Esophagus squamous epithelium (tissue), 5 donors: ENCODE measurements at places on chromosomes 5 and 9.

DNA sequence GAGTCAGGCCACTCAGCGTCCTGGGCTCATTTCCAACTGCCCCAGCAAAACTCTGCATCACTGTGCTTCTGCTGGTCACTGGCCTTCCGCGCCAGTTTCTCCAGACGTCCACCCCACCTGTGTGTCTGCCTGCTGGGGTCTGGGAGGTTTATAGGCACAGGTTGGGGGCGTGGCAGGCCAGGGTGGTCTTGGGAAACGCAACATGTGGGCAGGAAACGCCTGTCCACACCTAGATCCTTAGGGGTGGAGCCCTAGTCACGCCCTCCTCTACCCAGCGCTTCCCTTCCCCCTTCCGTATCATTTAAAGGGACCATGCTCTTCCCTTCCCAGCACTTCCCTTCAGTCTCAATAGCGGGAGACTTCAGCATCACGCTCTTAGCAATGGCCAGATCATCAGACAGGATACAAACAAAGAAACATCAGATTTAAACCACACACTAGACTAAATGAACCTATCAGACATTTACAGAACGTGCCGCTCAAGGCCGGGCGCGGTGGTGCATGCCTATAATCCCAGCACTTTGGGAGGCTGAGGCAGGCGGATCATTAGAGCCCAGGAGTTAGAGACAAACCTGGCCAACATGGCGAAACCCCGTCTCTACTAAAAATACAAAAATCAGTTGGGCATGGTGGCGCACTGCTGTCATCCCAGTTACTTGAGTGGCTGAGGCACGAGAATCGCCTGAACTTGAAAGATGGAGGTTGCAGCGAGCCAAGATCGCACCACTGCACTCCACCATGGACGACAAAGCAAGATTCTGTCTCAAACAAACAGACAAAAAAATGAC lies 11.8 kb upstream of the BTNL9 start:
- no peak for DNase-seq

GRCh38 chr9:134315716-134316448 lies 10.4 kb upstream of the RXRA start:
- DNase-seq = no peak

GRCh38 chr9:31137176-31138160 lies 1247.0 kb upstream of the ACO1 start:
- no peak for DNase-seq

- no peak for DNase-seq
These were observed 183.1 kb downstream of the GAS1 start for GRCh38 chr9:86764221-86764624.

- DNase-seq = no peak
These were observed 114.4 kb downstream of the STK32A start for GRCh38 chr5:147349241-147349640.

GRCh38 chr9:125839317-125839716 lies 92.1 kb downstream of the PBX3 start:
- no peak for DNase-seq

- DNase-seq = no peak
These were observed 467.5 kb downstream of the DTWD2 start for GRCh38 chr5:118520771-118521415.

GRCh38 chr5:128197896-128198522 lies 114.4 kb downstream of the SLC12A2 start:
- DNase-seq = no peak

DNA sequence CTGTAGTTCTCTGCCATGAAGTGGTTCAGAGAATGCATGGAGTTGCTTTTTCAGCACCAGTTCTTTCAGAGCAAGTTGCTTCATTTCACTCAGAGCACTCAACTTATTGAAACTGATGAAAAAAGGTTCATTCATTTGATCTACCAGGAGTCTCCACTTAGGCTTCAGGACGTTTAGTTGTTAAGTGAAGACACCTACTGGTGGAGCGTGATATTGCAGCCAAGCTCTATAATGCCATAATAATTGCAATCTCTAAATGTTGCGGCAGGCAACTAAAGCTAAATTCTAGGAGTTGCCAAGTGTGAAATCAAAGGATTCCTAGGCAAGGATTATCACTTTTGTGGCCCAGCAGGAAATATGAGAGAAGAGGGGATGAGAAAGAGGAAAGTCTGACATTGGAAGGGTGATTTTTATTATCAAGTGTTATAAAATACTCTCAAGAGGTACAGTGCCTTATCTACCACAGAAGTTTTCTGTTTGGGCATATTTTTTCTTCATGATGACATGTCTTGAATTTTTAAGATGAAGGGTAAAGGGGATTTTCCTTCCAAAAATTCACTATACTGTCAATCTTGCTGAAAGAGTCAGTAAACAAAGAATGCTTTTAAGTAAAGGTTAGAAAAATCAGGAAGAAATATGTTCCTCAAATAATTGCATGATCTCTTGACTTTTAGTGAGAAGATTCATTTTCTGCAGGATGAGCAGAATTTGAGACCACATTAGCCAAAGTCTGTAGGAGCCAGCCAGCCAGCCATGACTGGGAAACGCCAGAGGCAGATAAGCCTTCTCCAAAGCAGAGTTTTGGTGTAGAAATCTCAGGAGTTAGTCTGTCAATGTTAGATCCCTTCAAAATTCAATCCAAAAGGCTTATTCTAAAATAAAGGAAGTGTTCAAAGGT lies 83.4 kb downstream of the SH3PXD2B start:
- no peak for DNase-seq

DNA sequence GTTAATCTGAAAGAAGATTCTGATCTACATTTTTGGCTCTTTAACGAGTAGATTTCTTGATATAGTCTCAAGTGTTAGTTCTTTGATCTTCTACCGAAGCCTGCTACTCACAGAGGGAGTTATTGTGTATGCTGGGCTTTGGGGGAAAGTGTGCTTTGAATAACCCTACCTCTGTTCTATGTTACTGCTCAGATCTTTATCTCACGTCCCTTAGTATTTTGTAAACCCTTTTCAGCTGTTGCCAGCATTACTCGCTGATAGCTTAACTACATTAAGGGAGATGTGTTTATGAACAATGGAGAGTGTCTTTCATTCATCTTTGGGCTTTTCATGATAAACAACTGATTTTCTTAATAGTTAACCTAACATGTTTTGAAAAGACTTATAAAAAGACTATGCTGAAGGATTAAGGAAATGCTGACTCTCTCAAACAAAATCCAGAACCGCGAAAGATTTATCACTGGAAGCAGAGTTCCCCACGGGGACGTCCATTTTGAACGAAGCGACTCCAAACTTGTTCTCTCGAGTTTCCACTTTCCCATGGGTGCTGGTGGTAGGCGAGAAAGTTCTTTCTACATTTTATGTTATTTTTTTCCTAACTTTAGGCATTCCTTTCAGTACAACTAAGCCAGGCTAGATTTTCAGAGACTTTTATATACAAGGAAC lies 27.9 kb upstream of the ALDH1A1 start:
- no peak for DNase-seq

DNA sequence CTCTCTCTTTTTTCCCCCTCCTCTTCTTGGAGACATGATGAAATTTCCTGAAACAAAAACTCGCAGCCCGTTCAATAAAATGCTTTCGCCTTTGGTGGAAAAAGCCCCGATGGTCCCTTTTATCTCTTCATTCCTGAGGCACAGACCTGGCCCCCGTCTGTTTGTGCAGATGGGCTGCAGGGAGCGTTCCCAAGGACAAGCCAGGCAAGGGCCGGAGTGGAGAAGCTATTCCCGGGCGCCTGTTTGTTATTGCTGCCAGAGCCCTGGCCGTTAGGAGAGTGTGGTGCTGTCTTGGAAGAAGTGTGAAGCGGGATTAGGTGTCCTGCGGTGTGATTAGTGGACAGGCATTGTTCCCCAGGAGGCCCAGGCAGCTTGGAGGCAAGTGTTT lies 71.9 kb downstream of the SMIM23 start:
- DNase-seq = no peak

GRCh38 chr9:87181670-87182069 lies 234.4 kb upstream of the GAS1 start:
- no peak for DNase-seq

DNA sequence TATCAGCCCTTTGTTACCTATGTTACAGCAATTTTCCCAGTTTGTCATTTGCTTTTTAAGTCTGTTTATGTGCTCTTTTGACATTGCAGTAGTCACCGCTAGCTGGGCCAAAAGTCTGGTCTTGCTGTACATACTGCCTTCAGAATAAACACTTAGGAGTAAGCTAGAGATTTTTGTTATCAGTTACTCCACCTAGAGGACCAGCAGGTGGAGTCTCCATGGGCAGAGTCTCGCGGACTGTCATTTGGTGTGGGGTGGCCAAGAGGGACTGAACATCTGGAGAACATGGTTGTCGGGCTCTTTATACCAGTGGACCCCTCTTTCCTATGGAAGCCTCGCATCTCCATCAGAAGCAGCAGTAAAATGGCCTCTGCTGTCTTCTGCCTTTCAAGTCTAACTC lies 10.8 kb upstream of the MGAT1 start:
- DNase-seq = no peak

DNA sequence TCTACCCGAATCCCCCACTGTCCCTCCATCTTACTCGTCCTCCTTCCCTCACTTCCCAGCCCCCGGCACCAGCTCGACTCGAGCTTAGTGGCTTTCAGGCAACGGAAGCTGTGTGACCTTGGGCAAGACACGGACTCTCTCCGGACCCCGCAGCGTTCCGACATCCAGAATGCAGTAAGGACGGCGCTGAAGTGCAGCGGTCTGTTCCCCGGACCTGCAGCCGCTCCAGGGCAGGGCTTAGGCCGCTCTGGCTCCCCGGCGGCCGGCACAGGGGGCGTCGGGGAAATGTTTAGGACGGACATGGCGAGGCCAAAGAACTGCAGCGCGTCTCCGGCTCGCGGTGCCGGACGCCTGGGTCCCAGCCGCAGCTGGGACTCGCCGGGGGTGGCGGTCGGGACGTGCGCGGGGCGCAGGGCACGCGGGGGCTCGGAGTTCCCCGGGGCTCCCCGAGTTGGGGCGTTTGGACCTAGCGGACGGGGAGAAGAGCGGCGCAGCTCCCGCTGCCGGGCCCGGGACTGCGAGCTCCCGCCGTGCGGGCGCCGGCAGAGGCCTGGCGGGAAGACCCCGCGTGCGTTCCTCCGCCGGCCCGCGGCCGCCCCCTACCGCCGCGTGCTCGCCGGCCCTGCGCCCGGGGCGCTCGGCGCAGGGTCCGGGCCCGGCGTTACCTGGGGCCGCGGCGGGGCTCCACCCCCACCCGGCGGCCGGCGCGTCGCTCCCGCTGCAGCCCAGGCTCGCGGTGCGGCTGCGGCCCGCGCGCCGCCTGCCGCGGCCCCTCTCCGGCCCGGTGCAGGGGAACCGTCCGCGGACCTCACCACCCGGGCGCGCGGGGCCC lies 5.6 kb upstream of the RNF44 start:
- DNase-seq = no peak
